ENCODE measurements at places on chromosomes 4 and X.

DNA sequence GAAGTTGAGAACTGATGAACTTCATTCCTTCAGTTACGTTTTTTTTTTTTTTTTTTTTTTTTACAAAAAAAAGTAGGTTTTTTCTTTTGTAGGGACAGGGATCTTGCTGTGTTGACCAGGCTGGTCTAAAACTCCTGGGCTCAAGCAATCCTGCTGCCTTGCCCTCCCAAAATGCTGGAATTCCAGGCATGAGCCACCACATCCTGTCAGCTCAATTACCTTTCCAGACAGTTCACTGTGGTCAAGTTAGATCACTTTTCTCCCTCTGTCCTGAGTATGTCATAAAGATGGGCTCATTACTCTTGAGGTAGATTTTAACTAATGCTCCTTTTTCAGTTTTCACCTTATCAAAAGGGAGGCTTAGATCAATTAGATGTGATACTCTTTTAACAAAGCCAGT, 10.8 kb upstream of the NR3C2 start:
- no peak for DNase-seq

DNA sequence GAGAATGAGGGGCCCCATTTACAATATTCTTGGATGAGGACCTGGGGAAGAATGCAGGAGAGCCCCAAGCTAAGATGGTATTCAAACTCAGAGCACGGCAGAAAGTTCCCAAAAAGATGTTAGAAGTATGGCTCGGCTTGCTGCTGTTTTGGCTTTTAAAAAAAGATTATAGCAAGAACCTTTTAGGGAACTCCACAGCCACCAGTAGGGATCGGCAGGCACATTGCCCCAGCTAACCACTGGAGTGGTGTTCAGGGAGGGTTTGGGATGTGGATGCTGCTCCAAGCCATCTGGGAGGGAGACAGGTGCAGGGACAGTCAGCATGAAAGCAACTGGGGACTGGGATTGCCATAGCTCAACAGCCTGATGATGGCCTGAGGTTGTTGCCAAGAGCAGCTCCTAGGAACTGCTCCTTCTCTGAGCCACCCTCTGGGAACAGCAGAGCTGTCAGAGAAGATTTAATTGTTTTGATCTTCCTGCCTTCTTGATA, 63.0 kb downstream of the SORBS2 start:
- DNase-seq: no peak

GRCh38 chrX:22037911-22038537, 5.9 kb downstream of the PHEX start:
- DNase-seq: no peak

DNA sequence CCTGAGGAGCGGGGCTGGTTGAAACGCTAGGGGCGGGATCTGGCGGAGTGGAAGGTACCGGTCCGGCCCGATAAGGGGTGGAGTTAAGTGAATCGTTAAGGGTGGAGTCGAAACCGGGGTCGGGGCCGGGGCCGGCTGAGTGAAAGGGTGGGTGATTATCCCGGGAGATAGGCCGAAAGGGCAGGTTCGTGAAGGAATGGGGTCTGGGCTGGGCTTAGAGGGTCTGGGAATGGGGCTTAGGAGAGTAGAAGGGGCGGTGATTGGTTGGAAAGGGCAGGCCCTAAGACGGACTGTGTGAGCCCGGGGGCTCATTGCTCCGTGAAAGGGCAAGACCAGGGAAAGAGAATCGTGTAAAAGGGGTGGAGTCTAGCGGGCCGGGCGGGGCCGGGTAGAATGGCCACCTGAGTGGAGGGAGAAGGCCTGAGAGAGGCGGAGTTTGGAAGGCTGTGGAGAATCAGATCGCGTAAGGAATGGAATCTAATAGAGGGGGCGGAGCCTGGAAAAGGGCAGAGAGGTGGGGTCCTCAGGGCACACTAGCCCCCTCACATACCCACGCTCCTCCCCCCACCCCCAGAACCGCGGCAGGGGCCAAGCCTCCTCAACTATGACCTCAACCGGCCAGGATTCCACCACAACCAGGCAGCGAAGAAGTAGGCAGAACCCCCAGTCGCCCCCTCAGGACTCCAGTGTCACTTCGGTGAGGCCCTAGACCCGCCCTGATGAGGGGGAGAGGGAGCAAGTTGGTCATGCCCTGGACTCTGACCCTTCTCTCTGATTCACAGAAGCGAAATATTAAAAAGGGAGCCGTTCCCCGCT, 430 bp downstream of the HDAC6 start:
- DNase-seq: peak; percentile 47

- DNase-seq: no peak
These were observed at the start of gene TLR8 for GRCh38 chrX:12906046-12906761. Gene TLR8, plus strand, starts transcription at chrX:12906620. Its CDS starts 87 bp downstream, at chrX:12906707.

- DNase-seq: no peak
These were observed 13.5 kb upstream of the ASMTL start for GRCh38 chrX:1466232-1466661.

GRCh38 chrX:132610536-132610935, 121.7 kb upstream of the MBNL3 start:
- no peak for DNase-seq

- DNase-seq: no peak
These were observed 114.0 kb downstream of the RBM47 start for GRCh38 chr4:40515398-40516293.

DNA sequence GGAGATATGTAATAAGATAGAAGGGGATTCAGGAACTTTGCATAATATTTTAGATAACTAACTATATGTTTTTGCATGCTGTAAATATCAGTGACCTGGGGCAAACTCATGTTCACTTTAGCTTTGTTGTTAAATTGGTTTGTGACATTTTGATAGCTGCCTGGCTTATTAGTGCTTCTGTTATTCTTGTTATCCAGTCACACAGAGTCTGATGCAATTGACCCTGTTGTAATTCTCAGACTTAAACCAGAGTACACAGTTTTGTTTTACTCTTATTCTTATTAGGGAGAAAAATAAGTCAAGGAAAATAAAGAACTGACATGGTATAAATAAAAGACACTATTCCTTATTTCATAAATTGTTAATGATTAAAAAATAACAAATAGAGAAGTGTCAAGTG, 516.7 kb upstream of the SLIT2 start:
- no peak for DNase-seq

- no peak for DNase-seq
These were observed 557.5 kb downstream of the PPARGC1A start for GRCh38 chr4:23332313-23332712.

DNA sequence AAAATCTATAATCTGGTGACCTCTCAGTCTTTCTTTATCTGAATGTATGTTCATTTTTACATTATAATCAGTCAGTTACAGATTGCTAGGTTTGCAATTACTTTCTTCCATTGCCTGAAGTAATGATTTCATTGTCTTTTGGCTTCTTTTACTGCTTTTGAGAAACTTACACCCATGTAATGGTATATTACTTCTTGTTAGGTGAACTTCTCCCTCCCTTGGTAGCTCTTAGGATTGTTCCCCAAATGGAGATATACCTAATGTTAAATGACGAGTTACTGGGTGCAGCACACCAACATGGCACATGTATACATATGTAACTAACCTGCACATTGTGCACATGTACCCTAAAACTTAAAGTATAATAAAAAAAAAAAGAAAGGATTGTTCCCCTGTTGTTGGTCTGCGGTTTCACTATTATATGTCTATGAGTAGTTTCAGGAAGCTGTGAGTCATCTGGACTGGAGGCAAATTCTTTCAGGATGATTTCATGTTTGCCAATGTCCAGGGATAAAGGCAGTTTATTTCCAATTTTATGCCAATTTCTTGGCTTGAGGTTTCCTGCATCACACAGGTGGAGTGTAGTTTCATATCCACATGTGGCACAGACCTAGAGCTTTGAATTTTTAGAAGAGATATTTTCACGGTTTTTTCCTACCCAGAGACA, 21.8 kb downstream of the SPANXC start:
- no peak for DNase-seq

DNA sequence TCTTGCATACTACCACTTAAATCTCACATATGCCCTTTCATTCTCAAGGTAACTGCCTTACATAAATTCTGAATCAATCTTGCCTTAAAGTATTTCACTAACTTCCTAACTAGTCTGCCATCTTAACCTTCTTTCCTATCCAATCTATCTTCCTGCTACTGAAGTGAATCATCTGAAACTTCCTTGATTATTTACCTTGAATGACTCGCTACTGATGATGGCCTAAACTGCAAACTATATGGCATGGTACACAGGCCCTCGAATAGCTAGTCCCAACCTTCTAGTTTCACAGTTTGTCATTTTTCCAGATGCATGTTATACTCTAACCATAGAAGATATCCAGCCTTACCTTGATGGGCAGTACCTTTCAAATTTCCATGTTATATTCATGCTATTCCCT, 19.9 kb downstream of the PHKA1 start:
- DNase-seq: no peak

GRCh38 chr4:139457318-139457717, 3.4 kb downstream of the RAB33B start:
- no peak for DNase-seq

GRCh38 chr4:184154199-184154598, 63.5 kb downstream of the ENPP6 start:
- DNase-seq: no peak

DNA sequence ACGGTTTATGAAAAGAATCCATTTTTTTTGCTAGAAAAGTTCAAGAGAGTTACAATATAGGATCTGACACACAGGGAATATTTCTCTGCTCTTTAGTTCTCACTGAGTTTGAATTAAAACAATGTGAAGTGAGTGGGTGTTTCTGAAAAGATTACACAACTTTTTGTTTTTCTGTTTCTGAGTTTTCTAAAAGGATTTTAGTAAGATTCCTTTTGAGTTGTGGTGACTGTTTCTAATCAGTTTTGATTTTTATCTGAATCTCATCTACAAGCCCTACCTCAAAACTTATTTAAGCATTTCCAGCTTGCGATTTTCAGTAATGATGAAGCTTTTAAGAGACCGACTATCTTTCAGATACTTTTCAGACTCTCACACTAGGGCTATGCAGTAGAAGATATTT, 141.7 kb downstream of the GPAT3 start:
- no peak for DNase-seq

GRCh38 chr4:80142394-80143306, 54.7 kb upstream of the PRDM8 start:
- no peak for DNase-seq

All from posterior cingulate gyrus (tissue), 11 donors.